GM23338 (cell line): ENCODE measurements at places on chromosomes 3 and 15. TPM values are rescaled to one million over a fixed set of nuclear protein-coding genes. Genes with fewer than 3 reads are reported as not detected.

SLC25A20 gene
- 3.0 TPM in 2 replicates for polyA plus RNA-seq

NR2E3 gene
- polyA plus RNA-seq = 0.83 and 1.4 TPM in 2 replicates

ILDR1 gene
- polyA plus RNA-seq = 0.16 and 0.66 TPM in 2 replicates

PRR20G gene
- 0.21 and 0.39 TPM in 2 replicates for polyA plus RNA-seq

GOLGA8S gene
- 0.05 TPM in 1 of 2 replicates, not detected in the other for polyA plus RNA-seq

HDGFL3 gene
- 131 and 135 TPM in 2 replicates for polyA plus RNA-seq

TNNC1 gene
- 6.9 and 8.3 TPM in 2 replicates for polyA plus RNA-seq

ZKSCAN7 gene
- polyA plus RNA-seq = 4.4 and 4.7 TPM in 2 replicates

MAN2A2 gene
- polyA plus RNA-seq = 8.0 and 8.2 TPM in 2 replicates

SLC25A26 gene
- 20.5 and 24.8 TPM in 2 replicates for polyA plus RNA-seq
